A375 (cell line): ENCODE measurements at places on chromosomes 5 and 9. TPM values are rescaled to one million over a fixed set of nuclear protein-coding genes. Genes with fewer than 3 reads are reported as not detected.

PCDHGB4 gene
- total RNA-seq = 2.0 TPM in 2 replicates

MRPL22 gene
- total RNA-seq = 33.0 and 40.4 TPM in 2 replicates

SLC25A2 gene
- 0.19 TPM in 1 of 2 replicates, not detected in the other for total RNA-seq

PAEP gene
- 0.27 and 0.41 TPM in 2 replicates for total RNA-seq

LECT2 gene
- total RNA-seq = not detected in 2 replicates

RIC1 gene
- total RNA-seq = 21.3 and 30.8 TPM in 2 replicates

POLK gene
- total RNA-seq = 14.7 and 17.1 TPM in 2 replicates

IL9 gene
- total RNA-seq = not detected in 2 replicates

PCDHB6 gene
- 7.8 and 10.6 TPM in 2 replicates for total RNA-seq

SERF1A gene
- 1.4 and 17.8 TPM in 2 replicates for total RNA-seq

CAVIN4 gene
- total RNA-seq = 0.80 and 1.1 TPM in 2 replicates

CCNJL gene
- total RNA-seq = 15.5 and 18.9 TPM in 2 replicates

SH3RF2 gene
- 0.15 and 0.58 TPM in 2 replicates for total RNA-seq

SPINK13 gene
- total RNA-seq = not detected in 2 replicates

RACK1 gene
- total RNA-seq = 5,441 and 5,626 TPM in 2 replicates

SLC22A4 gene
- total RNA-seq = 4.5 and 6.7 TPM in 2 replicates

RARS1 gene
- 159 and 205 TPM in 2 replicates for total RNA-seq

SAPCD2 gene
- 26.8 and 28.7 TPM in 2 replicates for total RNA-seq

DENND4C gene
- 32.2 and 35.5 TPM in 2 replicates for total RNA-seq

FRMD3 gene
- total RNA-seq = 6.4 and 8.4 TPM in 2 replicates

ZFR gene
- 63.8 and 75.0 TPM in 2 replicates for total RNA-seq

HAPLN1 gene
- total RNA-seq = 170 and 177 TPM in 2 replicates

F12 gene
- total RNA-seq = 5.4 and 5.5 TPM in 2 replicates

ERGIC1 gene
- 58.7 and 70.7 TPM in 2 replicates for total RNA-seq

PCDHA11 gene
- 1.9 and 4.9 TPM in 2 replicates for total RNA-seq
